Cerebellum (tissue), 4 donors: ENCODE measurements at places on chromosomes 3 and 15. TPM values are rescaled to one million over a fixed set of nuclear protein-coding genes. Genes with fewer than 3 reads are reported as not detected.
A peak's percentile ranks its signal among the peaks of the same experiment; 100 is the strongest.

The DNAJA4 gene
- 26.5 TPM for total RNA-seq

DNA sequence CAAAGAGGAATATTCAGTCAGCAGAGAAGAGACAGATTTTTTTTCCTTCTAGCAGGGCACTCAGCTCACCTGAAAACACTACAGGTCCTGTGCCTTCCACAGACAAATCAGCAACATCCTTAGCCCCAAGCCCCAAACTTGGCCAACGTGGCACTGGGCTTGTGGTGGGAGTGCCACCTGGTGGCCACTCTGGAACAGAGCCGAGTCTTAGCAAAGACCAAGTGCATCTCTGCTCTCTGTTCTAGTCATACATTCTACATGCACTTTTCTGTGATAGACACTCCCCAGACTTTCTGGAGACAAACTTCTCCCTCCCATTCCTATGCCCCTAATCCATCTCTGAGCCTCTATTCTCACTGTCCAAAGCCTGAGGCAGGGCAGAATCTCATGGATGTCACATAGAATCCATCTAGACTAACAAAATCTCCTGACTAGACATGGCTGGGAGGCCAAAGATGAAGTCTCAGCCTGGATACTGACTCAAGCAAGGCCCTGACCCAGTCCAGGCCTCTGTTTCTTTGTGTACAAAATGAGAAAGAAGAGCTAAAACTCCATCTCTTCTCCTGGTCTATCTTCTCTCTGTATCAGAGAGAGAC lies 5.1 kb upstream of the SEMA7A start:
- peak; percentile 87 for DNase-seq

DNA sequence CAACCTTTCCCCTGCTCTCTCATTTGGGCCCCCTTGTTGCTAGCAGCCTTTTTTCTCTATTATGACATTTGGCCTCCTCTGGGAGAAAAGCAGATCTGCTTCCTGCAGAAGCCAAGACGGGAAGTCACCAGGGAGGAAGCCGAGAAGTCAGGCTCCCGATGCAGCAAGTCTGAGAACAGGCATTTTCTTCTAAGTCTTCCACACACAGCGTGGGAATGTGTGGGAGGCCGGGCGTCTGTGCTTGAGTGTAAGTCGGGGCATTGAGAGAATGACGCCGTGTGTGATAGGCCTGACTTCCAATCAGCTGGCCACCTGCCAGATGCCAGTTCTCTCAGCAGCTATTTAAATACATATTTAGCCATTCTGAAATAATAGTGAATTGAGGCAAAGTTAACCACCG lies 75.8 kb upstream of the FAM98B start:
- DNase-seq = no peak

- DNase-seq = no peak
Observed at GRCh38 chr3:196263819-196264218, 23.7 kb downstream of the PCYT1A start.

- no peak for DNase-seq
Observed at GRCh38 chr3:166360720-166361119, 523.5 kb upstream of the BCHE start.

- peak; percentile 59 for DNase-seq
Observed at GRCh38 chr3:40615918-40616819, 91.4 kb downstream of the ZNF621 start.

The FRMD5 gene
- total RNA-seq = 27.9 TPM

- DNase-seq = no peak
Observed at GRCh38 chr15:26197719-26198118, 334.6 kb upstream of the ATP10A start.
